ENCODE measurements at places on chromosomes 7 and 10.

GRCh38 chr7:82428186-82428961, 15.2 kb downstream of the CACNA2D1 start:
- DNase-seq: no peak

DNA sequence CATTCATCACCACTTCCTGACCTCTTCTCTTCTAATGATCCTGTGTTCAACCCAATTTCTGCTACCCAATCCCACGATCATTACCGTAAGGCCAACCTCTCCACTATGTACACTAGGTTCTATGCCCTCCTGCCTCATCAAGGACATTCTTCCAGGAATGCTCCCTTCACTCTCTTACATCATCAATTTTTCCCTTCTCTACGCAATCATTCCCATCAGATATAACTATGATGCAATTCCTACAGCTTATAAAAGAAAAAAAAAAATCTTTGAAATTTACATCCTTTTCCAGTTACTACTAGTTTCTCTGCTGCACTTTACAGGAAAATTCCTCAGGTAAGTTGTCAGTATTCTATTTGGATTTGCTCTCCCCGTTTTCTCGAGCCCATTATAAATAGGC, 30.8 kb upstream of the GPR22 start:
- no peak for DNase-seq

GRCh38 chr10:131337741-131338140, 26.2 kb upstream of the TCERG1L start:
- DNase-seq: no peak

DNA sequence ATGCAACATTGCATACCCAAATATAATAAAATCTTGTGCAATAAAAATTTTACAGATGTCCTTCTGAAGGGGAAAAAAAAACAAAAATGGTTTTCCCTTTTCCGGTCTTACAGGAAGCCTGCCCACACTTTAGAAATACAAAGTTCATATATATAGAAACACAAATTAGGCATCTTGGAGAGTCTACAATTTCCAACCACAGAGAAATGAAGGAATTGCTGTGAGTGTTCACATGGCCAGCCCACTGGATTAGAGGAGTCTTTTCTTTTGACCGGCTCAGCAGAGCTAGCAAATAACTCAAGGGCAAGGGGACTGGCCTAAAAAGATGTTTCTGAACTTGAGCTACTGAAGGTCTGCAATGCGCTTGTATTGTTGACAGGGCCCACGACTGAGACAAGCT, 92.4 kb downstream of the GLI3 start:
- DNase-seq: no peak

DNA sequence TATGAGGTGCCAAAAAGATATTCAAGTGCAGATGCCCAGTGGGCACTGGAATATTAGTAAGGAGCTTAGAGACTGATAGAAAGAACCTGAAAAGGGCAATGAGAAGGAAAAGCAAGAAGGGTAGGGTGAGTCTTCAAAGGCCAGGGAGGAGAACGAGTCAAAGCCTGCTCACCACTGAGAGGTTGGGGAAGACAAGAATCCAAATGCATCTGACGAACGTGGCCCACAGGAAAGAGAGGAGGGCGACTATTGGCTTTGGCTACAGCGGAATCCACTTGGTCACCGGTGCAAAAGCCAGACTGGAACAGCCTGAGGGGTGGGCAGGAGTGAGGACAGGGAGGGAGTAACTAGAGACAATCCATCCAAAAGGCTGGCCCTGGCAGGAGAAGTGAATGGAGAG, 216.7 kb upstream of the KLF14 start:
- no peak for DNase-seq

- DNase-seq: no peak
These were observed 132.0 kb upstream of the CXCL12 start for GRCh38 chr10:44516891-44517290.

DNA sequence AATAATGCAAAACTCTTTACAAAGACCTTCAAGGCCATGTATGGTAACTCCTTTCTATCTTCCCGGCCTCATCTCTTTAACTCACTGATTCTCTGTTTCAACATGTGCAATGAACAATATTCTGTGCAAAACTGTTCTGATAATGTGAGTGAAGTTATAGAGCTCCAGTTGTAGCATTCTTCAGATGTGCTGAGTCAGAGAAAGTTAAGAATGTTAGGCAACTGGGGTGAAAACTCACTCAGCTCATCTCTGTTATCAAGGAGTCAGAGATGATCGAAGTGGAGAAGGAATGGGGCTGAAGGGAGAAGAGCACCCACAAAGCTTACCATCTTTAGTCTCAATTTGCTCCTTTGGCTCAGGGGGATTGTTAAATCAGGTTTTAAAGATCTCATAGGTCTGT, 344.7 kb upstream of the NPSR1 start:
- no peak for DNase-seq

- DNase-seq: no peak
These were observed 72.0 kb downstream of the PAX2 start for GRCh38 chr10:100817268-100817839.

GRCh38 chr10:108166401-108166800, 1001.9 kb upstream of the SORCS1 start:
- no peak for DNase-seq

- no peak for DNase-seq
These were observed 12.4 kb downstream of the RBP3 start for GRCh38 chr10:47360419-47361040.

DNA sequence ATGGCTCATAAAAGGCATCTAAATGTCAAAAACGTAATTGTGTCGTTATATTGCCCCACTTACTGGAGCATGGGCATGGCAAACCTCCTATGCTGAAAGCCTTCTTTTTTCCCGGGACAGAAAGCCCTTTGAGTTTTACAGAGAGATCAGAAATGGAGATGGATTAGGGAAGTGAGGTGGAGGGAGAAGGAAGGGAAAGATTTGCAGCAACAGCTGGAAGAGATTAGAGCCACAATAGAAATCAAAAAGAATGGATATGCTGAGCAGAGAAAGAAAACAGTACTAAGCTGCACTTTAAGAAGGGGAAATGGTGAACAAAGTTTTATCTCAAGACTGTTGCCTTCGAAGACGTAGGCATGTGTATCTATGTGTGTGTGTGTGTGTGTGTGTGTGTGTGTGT, 97.2 kb upstream of the PCGF5 start:
- DNase-seq: no peak

DNA sequence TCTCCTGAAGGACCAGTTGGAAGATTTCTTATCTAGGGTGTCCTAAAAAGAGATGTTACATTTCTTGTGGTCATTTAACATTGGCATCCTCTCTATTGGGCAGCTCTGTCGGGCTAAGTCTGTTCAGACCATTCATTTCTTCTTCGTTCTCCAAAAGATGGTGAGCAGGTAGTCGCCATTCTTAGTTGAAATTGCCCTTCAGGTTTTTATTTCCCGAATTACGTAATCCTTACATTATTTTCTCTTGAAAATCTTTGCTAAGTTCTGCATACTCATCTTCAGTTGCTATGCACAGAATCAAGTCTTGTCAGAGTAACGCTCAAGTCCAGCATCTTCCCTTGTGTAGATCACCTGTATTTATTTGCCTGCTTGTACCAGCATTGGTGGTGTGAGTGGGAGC, 53.6 kb downstream of the DAGLB start:
- no peak for DNase-seq

- DNase-seq: no peak
These were observed 63.1 kb upstream of the LRRTM3 start for GRCh38 chr10:66862687-66863258.

DNA sequence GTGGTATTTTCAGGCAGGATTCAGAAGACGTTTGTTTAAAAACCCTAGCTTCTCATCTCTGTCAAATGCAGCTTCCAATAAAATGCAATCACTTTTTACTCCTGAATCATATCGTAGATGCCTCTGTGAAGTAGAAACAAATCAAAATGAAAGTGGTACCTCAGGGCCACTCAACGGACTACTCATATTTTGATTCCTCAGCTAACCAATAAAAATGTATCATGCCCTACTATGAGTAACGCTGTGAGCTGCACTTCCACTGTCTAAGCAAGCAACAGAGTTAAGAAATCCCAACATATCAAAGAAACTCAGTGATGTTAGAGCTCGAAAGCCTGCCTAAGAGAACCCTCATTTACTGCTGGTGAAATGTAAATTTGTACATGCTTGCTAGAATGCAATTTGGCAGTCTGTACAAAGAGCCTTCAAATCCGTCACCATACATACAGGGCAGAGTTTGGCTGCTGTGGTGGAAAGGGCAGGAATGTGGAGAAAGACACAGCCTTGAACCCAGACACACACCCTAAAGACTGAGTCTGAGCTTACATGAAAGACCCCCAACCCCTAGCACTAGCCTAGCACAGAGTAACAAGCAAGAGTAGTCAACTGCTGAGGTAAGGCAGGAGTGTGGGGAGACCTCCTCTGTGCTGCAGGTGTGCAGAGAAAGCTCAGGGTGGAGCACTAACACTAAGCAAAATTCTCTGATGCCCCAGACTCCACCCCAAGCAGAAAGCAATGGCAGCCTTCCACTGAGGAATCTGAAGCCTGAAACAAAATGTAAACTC, 151.5 kb downstream of the ANK3 start:
- peak; percentile 83 for DNase-seq

DNA sequence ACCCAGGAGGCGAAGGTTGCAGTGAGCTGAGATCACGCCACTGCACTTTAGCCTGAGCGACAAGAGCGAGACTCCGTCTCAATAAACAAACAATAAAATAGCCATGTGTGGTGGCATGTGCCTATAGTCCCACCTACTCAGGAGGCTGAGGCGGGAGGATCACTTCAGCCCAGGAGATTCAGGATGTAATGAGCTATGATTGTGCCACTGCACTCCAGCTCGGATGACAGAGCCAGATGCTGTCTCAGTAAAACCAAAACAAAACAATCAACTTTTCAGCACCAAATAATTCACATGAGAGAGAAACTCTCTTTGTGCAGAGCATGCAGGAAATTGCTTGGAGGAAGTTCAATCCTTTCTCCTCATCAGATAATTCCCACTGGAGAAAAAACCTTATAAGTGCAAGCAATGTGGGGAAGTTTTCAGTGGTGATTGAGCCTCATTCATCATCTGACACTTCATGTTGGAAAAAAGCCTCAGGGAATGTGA, 13.4 kb upstream of the FIS1 start:
- no peak for DNase-seq

GRCh38 chr7:77425101-77426051, 9.2 kb upstream of the GSAP start:
- DNase-seq: no peak

DNA sequence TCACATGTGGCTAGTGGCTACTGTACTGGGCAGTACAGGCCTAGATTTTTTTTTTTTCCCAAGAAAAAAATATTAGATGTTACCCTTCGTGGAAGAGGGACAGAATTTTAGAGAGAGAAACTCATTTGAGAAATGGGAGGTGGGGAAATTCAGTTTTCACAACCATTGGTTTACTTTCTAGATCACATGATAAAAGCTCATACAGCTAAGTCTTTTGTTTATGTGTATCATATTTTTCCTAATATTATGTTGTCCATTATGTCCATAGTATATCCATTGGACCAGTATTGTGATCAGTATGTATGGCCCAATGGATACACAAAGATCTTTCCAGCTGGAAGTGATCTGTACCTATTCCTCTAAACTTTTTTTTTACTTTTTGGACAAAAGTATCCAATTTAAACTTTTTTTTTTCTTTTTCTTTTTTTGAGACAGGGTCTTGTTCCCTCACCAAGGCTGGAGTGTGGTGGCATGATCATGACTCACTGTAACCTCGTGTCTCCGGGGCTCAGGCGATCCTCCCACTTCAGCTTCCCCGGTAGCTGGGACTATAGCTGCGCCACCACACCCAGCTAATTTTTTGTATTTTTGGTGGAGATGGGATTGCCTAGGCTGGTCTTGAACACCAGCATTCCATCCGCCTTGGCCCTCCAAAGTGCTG, 4.1 kb downstream of the CALU start:
- no peak for DNase-seq

DNA sequence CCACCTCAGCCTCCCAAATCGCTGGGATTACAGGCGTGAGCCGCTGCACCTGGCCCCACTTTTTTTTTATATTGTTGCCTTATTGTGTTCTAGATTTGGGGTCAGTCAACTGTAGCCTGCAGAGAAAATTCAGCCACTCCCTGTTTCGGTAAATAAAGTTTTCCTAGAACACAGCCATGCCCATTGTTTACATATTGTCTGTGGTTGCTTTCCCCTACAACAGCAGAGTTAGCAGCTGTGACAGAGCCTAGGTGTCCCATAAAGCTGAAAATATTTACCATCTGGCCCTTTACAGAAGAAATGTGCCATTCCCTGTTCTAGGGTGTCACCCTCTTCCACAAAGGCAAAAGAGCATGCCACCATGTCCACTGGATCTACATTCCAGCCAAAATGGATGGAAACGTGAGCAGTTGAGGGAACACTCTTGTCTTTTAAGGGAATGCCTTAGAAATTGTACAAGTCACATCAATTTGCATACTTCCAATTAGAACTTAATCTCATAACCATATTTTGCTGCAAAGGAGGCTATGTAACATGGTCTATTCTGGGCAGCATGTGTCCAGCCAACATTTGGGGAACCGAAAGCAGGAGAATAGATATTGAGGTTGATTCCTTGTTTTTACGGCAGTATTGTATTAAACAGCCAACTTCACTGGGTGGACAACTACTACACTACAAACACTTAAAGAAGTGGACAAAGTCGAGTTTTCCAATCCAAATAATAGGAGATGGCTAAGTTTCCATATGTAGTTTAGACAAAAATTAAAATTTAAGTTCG, 11.0 kb upstream of the BLVRA start:
- no peak for DNase-seq

DNA sequence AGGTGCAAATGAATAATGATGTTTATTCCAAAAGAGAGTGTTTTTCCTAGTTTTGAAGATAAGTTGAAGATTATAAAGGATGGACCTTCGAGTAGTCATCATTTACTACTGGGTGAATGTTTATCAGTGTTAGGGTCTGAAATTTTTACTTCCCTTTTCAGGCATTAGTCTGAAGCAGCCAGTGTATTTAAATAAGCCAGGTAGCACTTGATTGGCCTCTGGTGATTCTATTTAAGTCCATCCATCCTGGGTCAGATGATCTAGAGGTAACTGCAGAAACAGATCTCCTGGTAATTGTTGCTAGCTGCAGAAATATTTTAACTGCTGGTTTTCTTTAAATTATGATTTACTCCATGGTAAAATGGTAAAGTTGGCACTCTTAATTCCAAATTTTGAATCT, 34.1 kb upstream of the AGR2 start:
- DNase-seq: no peak

- DNase-seq: no peak
These were observed 31.7 kb upstream of the IKZF1 start for GRCh38 chr7:50272808-50273207.

DNA sequence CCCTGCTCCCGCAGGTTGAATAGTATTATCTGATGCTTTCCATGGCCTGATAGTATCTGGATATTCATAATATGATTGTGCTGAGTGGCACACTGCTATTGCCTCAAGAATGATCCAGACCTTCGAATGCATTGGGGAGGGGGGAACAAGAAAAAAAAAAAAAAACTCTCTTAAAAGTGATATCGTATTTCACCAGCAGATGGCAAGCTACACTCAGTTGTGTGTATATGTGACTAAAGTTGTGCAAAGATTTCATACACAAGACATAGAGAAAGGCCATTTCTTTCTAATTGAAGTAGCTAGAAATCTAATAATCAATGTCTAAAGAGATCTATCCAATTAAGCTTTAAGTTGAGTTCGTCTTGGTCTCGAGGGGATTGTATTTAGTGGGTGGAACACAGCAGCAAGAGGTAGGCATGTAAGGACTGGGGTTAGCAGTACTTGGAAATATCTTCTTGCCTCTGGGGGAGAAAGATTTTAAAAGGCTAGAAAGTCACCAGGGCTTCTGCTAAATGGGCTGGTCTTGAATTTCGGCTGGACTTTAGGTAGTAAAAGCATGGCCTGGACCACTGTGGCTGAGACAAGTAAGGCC, 15.3 kb downstream of the SFRP4 start:
- DNase-seq: peak; percentile 9

Data from activated CD4-positive, alpha-beta T cell treated with anti-CD3 and anti-CD28 coated beads, Interleukin-2, Interleukin-6, amounts not matched to agents 100 ng/mL and 50 ng/mL, durations not matched to agents 16 hours and 8 hours (primary cell).